Activated T-helper 17 cell treated with anti-CD3 and anti-CD28 coated beads, Interleukin-2, amount 50 U/mL, for 72 hours (primary cell): ENCODE measurements at places on chromosomes 4 and X.

DNA sequence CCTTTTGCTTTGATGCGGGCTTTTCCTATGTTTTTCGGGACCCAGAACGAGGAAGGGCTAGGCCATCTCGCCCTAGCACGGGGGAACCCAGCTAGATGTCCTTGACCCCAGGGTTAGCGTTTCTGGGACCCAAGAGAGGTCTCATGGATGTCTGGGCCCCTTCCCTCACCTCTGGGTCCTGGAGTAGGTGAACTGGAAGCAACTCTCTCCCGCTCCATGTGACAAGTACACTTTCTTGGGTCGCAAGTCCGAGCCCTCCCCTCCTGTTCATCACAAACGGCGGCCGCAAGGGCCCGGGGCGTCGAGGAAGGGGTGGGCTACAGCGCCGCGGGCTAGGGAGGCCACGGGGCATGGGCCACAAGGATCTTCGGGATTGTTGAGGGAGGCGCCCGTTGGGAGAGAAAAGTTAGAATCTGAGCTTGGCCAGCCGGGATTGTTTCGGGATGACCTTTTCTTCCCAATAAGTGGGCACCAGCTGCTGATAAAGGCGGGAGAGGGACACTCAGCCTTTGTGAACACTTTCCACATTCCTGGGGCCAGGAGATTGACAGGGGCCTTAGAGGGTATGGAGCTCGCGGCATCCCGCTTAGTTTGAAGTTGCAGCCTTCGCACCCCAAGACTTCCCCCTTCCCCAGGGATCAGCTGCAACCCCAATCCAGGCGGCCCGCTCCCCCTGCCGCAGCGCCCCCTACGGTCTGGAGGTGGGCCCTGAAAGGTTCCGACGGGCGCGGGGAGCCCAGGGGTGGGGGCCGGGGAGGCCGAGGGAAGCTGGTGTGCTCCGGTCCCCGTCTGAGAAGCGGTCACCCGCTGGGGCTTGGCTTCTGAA, 136.9 kb upstream of the ZIC3 start:
- no peak for ATAC-seq

DNA sequence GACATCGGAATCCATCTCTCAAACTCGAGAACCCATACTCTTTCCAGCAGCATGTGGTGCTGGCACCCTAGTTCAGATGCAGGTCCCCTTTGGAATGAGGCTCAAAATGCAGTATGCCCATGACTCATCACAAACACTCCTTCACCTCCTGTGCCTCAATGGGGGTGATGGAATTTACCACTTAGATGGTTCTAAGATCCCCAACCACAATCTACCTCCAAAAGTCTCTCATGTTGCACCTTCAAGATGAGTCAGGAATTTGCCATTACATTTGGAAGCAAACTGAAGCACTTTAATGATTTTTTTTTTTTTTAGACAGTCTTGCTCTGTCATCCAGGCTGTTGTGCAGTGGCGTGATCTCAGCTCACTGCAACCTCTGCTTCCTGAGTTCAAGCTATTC, 8.5 kb upstream of the MID1 start:
- no peak for ATAC-seq

DNA sequence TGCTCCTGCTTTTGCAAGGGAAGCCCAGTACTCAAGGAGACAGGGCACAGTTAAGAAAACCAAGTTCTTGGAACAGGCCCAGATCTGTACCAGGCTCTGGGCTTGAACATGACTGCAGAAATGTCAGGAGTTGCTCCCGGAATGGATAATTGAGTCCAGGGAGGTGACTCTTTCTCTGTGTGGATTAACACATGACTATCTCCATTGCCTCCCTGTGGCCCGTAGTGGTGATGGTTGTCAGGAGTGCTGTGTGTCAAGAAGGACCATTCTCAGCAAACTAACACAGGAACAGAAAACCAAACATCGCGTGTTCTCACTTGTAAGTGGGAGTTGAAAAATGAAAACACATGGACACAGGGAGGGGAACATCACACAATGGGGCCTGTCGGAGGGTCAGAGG, 39.9 kb downstream of the CCKAR start:
- no peak for ATAC-seq

DNA sequence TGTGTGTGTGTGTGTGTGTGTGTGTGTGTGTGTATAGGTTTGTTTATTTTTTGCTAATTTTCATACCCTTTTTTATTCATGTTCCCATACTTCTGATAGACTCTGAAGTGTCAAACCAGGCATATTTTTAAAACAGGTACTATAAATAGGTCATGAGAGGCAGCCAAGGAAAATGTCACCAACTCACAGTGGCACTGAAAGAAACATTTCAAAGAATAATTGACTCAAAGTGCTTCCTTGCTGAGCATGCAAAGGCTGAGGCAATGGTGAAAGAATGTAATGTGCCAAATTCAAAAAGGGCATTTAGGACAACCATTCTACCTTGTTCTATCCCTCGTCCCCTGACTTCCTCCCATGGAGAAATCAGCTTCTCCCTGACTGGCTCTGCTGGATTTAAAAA, 95.5 kb downstream of the EIF4E start:
- ATAC-seq = no peak

GRCh38 chr4:140095694-140096482, 58.1 kb downstream of the MAML3 start:
- peak; percentile 91 for ATAC-seq

GRCh38 chrX:30589146-30589888, 11.8 kb upstream of the TASL start:
- no peak for ATAC-seq

- ATAC-seq = no peak
Measured at GRCh38 chr4:87823724-87824123, 9.0 kb upstream of the MEPE start.

DNA sequence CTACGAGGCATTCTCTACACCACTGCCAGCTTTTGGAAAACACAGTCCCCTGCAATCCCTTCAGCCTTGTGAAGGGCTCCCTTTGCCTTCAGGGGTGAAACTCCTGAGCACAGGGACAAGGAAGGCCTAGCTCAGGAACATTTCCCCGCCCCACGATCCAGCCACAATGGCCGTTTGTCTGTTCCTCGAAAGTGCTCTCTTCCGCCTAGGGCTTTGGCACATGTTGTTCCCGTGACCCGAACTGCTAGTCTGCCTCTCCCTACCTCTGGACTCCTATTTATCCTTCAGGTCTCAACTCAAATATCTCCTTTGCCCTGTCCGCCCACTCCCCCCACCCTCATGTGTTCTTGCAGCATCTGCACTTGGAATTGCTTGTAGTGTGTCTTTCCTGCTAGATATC, 12.1 kb downstream of the FGD1 start:
- no peak for ATAC-seq

GRCh38 chrX:48761674-48762471, at the start of gene GLOD5:
Gene GLOD5, plus strand, starts transcription at chrX:48761747. Its CDS starts 44 bp downstream, at chrX:48761791.
- peak; percentile 83 for ATAC-seq

GRCh38 chrX:18899796-18900380, 84.0 kb downstream of the PHKA2 start:
- no peak for ATAC-seq

- ATAC-seq = no peak
Measured at GRCh38 chr4:137116144-137116543, 416.1 kb downstream of the PCDH18 start.

GRCh38 chrX:135632353-135632752, 81.1 kb upstream of the CT45A1 start:
- ATAC-seq = no peak

DNA sequence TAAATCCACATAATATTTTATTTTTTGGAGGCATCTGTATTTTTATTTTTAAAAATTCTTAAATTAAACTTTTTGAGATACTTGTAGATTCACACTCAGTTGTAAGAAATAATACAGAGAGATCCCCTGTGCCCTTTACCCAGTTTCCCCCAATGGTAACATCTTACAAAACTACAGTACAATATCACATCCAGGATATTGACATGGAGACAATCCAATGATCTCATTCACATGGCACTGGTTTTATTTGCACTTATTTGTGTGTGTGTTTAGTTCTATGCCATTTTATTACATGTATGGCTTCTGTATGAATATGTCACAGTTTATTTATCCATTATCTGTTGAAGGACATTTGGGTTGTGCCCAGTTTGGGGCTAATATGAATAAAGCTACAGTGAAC, 35.5 kb upstream of the EIF1AX start:
- ATAC-seq = no peak

DNA sequence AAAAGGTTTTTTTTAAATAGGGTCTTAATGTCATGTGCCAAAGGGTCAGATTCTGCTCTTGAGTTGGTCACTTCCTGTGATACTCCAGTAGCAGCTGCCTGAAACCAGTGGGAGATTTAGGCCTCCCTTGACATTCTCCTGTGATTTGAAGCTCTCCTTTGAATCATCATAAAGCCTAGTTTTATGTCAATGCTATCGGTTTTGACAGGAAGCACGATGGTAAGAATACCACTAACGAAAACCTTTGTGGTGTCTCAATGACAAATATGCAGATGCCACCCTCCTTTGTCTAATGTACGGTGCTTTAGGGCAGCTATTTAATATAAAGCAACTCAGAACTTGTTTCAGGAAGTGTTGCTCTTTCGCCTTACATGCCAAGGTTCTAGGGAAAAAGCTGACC, 44.2 kb downstream of the CCNI start:
- ATAC-seq = peak; percentile 83
